Renal cortex interstitium (tissue), 15 donors: ENCODE measurements at places on chromosomes 13 and 19.

DNA sequence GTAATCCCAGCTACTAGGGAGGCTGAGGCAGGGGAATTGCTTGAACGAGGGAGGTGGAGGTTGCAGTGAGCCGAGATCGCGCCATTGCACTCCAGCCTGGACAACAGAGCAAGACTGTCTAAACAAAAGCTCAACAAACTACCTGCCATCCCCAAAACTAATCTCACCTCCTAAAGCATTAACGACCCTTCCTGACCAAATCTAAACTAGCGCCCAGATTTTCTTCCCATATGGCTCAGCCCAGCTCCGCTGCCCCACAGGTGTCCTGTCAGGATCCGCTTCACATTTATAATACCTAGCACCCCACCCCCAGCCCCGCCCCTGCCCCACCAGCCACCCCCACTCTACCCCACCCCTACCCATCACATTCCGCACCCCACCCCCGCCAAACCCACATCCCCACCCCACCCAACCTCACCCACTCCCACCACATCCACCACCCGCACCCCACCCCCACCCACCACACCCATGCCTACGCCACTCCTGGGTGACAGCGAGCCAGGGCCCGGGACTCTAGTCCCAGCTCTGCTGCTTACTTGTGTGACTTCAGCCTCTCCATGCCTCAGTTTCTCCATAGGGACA, 599 bp downstream of the C19orf12 start:
- no peak for DNase-seq

DNA sequence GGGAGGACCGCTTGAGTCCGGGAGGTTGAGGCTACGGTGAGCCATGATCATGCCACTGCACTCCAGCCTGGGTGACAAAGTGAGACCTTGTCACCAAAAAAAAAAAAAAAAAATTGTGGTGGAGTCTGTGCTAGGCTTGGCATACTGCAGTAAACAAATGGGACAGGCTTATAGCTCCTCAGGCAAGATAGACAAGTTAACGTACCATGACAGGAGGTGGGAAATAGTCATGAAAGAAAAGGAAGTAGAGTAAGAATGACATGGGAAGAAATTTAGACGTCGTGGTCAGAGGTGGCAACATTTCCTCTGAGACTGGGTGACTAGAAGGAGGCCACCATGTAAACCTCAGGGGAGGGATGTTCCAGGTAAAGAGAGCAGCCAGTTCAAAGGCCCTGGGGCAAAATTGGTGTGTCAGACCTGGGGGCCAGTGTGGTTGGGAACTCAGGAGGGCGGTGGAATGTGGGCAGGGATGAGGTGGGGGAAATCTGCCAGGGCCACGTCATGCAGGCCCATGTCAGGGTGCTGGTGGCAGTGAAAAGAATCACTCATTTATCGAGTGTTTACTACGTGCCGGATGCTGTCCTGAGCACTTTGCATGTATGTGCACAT, 5.6 kb downstream of the SNRPA start:
- DNase-seq, result no peak

GRCh38 chr13:30832845-30833332, 73.2 kb upstream of the MEDAG start:
- DNase-seq, result peak; percentile 81

DNA sequence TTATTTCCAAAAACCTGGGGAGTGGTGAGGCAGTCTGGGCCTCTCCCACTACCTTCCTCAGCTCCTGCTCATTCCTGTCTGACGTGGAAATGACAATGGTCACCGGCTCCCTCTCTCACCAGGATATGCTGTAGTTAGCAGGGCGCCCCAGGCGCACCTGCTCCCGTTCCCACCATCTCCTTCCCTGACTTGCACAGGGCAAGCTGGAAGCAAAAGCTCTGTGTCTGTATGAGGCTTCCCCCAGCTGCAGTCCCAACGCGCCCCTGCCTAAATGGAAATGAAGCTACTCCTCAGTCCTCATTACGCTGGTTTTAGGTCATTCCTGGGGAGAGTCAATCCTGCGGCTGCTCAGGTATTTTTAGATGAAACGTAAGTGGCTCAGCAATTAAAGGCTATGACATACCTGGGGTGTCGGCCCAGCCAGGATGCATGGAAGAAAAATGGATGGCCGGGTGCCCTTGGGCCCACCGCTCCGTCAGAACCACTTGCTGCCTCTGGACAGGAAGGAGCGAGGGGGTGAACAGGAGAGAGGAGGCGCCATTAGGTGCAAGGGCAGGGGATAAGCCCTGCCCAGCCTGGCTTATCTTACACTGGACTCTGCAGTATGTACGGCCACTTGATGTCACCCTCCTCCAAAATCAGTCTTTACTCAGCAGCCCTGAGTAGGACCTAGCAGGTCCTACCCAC, 32.4 kb downstream of the DHRS12 start:
- no peak for DNase-seq

GRCh38 chr19:40867701-40868100, 14.3 kb downstream of the CYP2A7 start:
- DNase-seq, result no peak

DNA sequence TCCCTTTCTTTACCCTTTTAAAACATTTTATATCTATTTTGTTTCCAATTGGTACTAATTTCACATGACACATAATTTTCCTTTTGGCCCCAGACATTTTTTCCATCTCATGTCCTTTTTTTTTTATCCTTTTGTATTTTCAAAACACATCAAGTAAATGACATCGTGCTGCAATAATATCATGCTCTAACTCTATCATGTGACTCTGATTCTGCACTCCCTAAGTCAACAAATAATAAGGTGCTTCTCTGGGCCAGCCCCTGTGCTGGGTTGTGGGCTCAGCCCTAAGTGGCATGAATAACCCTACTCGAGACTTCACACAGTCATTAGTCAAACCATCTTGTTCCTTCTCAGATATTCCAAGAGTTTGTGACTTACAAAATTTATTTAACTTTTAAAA, 21.7 kb downstream of the NALCN start:
- no peak for DNase-seq

DNA sequence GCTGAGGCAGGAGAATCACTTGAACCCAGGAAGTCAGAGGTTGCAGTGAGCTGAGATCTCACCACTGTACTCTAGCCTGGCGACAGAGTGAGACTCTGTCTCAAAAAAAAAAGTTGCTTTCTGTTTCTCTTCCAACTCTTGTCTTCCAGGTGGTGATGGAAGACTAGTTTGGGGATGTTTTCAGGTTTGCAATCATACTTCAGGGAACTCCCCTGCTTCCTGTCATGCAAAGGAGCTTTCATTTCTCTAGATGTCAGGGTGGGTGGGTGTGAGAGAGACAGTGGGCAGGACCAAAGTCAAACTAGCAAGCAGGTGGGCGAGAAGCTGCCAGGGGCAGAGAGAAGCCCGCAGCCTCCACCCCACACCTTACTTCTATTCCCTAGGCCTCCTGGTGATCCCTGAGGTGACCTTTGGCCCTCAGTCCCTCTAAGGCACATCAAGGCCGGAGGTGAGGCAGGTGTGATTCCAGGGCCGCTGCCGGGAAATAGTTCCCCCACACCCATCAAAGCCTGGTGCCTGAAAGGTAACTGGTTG, 25.7 kb downstream of the CCNE1 start:
- DNase-seq, result no peak

GRCh38 chr13:87087741-87088140, 583.4 kb upstream of the SLITRK5 start:
- no peak for DNase-seq

DNA sequence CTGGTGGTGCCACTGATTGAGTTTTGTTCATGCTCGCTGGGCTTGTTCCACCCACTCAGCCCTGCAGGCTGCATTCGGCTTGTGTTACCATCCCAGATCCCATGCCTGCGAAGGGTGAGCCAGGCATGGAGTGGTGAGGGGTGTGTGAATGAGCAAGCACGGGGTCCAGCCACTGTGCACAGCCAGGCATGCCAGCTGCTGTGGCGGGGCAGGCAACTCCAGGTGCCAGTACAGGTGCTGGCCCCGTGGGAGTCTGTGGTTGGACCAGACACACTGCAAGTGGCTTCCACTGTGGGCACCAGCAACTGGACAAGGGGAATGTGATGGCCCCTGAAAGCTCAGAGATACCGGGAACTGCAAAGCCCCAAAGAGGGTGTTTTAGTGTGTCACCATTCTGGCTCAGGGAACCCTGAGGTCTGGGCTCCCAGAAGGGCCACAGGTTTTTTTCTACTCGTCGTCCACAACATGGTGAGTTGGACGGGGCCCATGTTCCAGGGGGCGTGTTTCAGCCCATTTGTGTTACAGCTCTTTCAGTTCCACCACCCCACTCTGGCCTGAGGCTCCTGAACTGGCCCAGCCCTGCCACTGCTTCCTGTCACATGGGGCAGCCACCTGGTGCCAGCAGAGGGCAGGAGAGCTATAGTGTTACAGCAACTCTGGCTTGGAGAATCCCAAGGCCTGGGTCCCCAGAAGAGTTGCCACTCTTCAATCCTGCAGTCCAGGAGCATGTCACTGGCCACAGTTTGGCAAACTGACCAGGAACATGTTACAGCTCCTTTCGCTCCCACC, 217.0 kb upstream of the OBI1 start:
- no peak for DNase-seq

DNA sequence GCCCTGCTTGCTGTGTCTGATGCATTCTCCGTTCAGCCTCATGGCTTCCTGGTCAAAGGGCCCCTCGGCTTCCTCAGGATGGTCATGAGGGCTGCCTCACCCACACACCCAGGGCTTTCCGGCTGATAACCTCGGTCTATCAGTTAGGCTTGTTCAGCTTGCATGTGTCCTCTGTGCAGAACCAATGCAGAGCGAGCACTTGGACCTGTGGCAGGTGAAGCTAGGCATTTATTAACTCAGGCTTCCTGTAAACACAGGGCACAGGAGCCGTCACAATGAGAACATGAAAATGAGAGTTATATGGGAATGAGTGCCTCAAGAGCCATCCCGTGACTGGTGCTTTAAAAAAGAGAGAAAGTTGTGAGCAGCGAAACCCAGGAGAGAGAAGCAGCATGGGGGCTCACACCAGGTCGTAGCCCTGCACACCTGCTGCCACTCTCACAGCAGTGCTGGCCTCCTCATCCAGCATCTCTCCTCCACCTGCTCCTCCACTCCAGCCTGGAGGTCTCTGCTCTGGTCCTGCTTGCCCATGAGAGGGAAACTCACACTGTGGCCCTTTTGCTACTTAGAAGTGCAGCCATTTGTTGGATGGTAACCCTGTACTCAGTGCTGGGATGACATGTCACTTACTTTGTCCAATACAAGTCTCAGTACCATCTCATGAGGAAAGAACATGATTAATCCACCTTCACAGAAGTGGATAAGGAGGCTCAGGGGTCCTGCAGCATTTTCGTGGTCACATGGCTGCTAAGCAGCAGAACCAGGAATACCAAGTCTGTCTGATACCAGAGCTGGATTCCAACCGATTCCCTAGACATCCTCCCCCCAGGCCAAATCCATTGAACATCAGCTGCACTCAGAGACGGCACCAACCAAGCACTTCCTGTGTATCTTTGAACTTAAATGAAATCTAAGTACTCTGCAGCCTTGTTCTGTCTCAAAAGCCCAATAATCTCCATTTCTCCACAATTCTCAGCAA, 50.5 kb upstream of the IRS2 start:
- no peak for DNase-seq

DNA sequence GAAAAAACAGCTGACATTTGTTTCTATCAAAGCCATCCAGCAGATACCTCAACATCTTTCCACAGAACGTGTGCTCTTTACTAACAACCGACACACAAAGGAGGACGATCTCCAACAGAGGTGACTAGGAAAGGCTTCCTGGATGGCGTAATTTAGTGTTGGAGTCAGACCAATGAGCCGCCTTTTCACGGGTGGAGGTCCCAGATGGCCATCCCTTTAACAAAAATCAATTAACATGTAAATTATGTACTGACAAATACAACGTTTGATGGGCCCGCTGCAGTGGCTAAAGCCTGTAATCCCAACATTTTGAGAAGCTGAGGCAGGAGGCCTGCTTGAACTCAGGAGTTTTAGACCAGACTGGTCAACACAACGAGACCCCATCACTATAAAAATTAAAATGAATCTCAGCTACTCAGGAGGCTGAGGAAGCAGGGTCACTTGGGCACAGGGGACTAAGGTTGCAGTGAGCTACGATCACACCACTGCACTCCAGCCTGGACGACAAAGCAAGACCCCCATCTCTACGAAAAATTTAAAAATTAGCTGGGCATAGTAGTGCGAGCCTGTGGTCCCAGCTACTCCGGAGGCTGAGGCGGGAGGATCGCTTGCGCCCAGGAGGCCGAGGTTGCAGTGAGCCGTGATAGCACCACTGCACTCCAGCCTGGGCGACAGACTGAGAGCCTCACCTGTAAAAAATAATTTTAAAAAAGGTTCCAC, 1.2 kb upstream of the DPY19L3 start:
- DNase-seq, result no peak

DNA sequence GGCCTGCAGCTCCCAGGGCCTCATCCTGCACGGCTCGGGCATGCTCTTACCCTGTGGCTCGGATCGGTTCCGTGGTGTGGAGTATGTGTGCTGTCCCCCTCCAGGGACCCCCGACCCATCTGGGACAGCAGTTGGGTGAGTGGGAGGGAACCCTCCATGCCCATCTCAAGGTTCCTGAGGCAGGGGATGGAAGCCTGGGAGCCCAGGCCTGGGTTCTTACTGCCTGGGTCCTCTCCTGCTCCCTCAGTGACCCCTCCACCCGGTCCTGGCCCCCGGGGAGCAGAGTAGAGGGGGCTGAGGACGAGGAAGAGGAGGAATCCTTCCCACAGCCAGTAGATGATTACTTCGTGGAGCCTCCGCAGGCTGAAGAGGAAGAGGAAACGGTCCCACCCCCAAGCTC, 3.2 kb downstream of the APLP1 start:
- DNase-seq, result no peak

GRCh38 chr19:34067861-34068271, 104.4 kb upstream of the LSM14A start:
- no peak for DNase-seq

DNA sequence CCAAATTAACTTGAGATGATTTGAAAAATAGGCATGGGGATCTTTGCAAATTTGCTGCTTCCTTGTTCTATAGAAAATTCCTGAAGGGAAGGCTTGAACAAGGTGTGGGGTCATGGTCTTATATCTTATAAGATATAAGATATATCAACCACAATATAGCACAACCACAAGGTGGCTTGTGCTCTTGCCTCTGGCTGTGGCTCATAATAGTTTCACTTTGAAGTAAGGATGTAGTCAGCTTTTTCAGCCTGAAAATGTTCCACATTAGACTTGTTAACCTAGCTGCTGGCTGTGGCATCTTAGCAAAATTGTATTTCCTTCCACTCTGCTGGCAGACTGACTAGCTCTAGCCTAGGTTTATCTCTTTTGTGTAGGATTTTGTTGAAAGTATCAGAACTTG, 169.7 kb downstream of the KLF5 start:
- no peak for DNase-seq

GRCh38 chr13:20492641-20493040, 33.0 kb downstream of the CRYL1 start:
- no peak for DNase-seq
